ENCODE measurements at places on chromosomes 13 and 19.

- no peak for DNase-seq
Observed at GRCh38 chr13:27403727-27404385, 20.6 kb upstream of the GTF3A start.

- DNase-seq = no peak
Observed at GRCh38 chr13:100535426-100536135, 53.0 kb downstream of the GGACT start.

DNA sequence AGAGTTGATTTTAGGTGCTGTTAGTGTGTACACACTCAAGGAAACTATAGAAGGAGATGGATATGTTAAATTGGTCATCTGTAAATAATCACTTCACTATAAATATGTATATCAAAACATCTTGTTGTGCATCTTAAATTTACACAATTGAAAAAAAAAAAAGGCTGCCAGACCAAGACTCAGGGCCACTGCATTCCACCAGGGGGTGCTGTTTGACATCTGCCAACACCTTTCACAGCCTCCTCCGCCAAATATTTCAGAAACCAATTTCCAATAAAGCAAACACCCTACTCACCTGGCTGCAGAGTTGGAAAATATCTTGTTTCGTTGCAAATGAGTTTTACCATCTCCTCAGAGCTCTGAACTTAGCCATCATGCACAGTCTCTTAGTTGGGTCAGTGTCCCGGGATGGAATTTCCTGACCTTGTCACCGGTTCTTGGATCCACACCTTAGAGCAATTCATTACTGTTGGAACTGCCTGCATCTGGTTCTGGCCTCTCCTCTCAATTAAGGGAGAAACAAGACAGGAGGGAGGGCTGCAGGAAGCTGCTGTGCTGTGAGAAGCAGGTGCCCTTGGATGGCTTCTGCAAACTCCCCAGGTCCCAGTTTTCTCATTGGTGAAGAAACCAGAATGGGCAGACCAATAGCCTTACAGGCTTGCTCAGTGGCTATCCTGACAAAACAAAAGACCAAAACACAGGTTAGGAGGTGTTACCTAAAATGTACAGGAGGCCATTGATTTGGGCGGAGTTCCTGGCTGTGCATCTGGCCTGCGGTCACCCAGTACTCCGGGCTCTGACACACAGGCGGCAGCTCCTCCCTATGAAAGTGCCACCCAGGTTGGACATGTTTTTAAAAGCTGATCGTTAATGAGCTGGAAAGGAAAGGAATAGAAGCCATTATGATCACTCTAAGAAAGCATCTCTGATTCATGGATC, 746.6 kb downstream of the UQCRFS1 start:
- peak; percentile 40 for DNase-seq

DNA sequence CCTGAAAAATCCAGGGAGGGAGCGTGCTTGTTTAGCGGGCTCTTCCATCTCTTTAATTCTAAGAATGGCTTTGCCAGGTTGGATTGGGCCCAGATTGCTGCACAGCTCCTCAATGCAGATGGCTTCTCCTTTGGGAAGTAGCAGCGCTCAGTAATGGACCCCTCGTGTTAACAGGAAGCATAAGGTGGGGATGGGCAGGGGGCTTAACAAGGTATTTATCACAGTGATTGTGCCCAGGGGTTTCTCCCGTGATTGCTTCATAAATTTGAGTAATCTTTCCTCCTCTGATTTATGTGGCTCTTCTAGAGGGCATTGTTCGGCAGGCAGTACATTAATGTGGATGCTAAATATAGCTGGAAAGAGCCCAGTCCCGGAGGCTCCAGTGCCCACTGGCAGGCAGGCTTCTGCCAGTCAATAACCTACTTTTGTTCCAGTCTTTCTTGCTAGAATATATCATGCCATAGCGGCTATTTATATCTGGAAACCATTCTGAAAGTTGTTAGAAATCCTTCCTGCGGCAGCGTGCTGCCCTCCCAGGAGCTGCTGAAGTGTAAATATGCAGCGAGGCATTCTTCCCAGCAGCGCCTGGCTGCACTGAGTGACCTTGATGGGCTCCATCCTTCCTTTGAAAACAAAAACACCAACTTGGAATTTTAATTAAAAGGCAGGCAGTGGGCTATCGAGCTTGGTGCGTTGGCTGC, 65.0 kb downstream of the FGF9 start:
- no peak for DNase-seq

- no peak for DNase-seq
Observed at GRCh38 chr19:35869327-35870123, 1.2 kb downstream of the APLP1 start.

DNA sequence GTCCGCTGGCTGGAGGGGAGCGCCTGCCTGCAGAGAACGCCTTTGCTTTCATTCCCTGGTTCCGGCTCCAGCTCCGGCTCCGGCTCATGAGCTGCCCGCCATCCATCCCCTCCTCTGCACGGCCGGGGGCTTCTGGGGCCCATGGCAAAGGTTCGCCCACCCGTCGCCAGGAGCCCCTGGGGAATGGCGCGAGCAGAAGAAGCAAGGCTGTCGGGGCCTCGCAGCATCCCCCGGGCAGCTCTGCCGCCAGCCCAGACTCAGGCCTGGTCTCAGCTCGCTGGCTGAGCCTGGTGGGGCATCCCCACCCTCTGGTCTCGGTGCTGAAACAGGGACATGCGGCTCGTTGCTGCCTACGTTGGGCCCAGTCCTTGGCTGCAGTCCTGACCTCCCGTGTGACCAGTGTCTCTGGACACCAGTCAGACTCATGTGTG, 96.8 kb downstream of the KDM4B start:
- no peak for DNase-seq

DNA sequence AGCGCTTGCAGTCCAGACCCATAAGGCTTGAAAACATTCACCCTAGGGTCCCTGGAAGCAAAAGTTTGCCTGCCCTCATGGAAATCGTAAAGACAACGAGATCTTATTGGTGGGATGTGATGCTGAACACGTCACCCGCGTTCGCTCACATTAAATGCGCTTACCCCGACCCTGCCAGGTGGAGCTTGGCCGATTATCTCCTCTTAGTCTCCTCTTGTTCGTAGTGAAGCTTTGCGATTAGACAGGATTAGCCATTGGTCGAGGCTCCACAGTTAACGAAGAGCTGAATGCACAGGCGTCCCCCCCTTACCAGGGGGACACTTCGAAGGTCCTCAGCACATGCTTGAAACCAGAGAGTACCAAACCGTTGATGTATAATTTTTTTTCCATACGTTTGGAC, 16.0 kb upstream of the KDM4B start:
- DNase-seq = no peak

- no peak for DNase-seq
Observed at GRCh38 chr13:35871561-35871960, 259.6 kb downstream of the DCLK1 start.

DNA sequence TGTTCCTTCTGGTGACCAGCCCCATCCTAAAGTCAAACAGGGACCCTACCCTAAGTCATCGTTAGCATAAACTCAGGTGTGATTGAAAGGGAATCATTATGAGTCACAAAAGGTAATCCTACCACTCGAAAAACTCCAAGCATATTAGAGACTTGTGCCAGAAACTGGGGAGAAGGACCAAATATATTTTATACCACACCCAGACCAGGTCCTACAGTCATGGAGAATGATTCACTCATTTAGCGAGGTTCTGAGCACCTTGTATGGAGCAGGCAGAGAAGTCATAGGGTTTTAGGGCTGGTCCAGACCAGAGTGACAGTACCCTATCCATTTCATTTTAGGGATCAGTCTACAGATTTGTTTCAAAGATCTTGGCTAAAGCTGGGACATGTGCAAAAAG, 149.5 kb downstream of the SLC7A1 start:
- no peak for DNase-seq

DNA sequence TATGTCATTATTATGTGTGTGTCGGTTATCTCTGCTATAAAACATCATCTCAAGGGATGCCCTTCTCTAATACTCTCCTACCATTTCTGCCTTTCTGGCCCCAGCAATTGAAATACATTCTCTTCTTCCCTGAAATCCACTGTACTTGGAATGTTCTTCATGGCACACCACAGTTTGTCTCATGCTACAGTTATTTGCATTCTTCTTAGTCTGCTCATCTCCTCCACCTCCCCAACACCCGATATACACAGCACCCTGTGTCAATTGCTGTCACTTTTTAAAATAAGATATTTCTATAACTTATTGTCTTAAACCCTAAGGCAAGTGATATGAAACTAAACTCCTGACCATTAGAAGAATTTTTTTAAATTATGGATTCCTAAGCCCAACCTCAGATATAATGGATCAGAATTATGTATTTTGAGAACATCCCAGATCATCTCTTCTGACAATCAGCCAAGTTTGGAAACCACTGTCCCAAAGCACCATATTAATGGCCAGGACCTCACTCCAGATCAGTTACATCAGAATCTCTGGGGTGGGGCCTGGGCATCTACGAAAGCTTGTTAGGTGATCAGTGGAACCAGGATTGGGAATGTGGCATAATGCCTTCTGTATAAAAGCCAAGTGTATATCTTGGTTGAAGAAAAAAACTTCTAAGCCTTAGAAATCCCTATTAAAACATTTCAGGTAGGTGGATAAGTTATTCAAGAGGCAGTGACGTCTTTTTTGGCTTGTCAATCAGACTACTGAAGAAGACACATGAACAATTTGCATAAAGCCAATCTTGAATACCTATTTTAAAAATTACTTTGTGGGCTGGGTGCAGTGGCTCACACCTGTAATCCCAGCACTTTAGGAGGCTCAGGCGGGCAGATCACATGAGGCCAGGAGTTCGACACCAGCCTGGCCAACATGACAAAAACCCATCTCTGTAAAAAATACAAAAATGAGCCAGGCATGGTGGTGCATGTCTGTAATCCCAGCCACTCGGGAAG, 30.0 kb upstream of the KBTBD7 start:
- DNase-seq = no peak

- DNase-seq = no peak
Observed at GRCh38 chr13:80074143-80074752, 266.7 kb downstream of the SPRY2 start.

DNA sequence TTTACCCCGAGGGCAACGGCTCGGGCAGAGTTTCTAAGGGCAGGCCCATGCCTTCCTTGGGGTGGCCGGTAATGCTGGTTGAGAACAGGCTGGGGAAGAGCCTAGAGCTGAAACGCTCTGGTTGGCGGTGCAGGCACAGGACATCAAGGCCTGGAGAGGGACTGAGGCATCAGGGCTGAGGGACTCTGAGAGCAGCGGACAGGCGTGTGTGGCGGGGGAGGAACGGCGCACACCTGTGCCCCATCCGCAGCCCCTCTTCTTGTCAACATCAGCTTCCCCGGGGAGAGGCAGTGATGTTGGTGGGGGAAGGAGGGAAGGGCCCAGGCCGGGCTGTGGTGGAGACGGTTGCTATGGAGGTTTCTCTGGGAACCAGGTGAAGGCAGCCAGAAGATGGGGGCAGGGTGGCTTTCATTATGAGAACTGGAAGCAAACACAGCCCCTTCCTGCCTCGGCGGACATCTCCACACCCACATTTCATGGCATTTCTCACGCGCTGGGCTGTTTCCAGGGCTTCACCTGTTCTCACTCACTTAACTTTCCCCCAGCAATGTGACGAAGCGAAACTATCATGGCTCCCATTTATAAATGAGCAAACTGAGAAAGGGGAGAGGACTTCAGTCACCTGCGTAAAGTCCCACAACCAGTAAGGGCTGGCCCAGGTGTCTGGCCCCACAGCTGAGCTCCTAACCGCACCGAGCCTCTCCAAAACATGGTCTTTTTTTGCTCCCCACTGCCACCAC, 8.2 kb upstream of the ATF5 start:
- no peak for DNase-seq

- no peak for DNase-seq
Observed at GRCh38 chr19:5993648-5994358, 15.9 kb upstream of the RANBP3 start.

GRCh38 chr13:66322193-66322740, 907.9 kb downstream of the PCDH9 start:
- no peak for DNase-seq

DNA sequence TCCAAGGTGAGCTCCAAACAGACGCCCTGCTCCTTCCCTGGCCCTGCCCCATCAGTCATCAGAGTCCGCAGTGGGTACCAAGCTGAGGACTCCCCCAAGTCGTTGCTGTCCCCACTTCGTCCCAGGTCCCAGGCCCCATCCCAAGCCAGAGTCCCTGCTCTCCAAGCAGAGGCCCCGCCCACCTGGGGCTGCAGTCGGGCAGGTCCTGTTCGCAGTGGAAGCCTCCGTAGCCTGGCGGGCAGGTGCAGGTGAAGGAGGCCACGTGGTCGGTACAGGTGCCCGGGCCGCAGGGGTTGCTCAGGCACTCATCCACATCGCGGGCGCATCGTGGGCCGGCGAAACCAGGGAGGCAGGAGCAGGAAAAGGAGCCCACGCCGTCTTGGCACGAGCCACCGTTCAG, 19.4 kb downstream of the NOTCH3 start:
- no peak for DNase-seq

DNA sequence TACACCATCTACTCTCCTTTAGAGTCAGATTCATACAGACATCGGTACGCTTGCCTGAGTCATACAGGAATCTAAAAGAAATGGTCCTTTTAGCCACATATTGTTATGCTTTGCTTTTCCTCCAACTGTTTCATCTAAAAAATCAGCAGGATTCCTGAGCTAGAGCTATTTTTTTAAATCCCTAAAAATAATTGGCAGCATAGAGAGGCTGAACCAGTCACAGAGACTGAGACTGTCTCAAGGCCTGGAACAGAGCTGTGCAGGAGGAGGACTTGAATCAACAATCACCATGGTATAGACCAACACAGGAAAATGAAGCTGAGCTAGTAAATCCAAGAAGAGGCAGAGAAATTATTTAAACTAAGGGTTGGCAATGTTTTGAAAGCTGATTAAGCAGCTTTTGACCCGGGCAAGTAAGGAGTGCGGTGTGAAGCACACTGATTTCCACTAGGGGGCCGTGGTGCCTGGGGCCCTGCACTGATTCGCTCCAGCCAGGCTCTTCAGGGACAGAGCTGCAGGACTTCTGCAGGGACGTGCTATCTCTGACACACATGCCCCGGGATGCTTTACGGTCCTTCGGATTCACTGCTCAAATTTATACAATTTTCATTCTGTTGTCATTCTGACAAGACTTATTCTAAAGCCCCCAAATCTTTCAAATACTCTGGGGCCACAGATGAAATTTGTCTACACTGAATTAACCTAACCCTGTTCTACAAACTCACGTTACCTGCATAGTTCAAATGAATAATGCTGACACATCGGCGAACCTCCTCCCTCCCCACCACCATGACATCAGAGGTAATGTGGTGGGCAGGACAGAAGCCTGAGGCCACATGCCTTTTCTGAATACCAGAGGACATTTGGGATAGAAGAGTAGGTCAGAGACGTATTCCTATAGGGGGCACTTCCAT, 87.6 kb upstream of the SLC15A1 start:
- no peak for DNase-seq
